Stromal cell of bone marrow (primary cell): ENCODE measurements at places on chromosomes 2 and 18.

DNA sequence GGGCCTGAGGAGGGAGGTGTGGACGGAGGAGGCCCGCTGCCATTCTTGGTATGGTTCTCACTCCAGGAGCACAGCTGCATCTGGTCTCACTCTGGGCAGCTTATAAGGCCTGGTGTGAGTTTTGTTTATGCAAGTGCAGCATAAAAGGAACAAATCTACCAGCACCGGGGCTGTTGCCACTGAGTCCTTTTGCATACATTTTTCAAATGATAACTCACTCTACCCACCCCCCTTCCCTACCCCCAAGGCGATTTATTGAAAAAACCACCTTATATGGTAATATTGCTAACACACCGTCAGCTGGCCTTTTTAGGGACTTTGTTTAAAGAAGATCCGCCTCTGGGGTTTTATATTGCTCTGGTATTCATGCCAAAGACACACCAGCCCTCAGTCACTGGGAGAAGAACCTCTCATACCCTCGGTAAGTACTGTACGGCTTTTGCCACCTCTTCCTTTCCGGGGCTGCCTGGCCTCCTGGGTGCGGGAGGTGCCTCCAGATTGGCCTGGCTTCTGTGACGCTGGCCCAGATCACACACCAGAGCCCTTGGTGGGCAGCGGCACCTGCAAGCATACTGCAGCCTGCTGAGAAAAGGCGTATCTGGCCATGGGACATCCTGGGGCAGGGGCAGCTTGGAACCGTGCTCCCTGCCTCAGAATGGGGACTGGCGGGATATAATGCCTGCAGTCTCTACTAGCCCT, at the start of gene ACTG2:
TSS of gene ACTG2 (plus strand) at position 378 of the 699 bp plus-strand sequence. CDS start 8,304 bp downstream, outside the sequence.
- DNase-seq: no peak

DNA sequence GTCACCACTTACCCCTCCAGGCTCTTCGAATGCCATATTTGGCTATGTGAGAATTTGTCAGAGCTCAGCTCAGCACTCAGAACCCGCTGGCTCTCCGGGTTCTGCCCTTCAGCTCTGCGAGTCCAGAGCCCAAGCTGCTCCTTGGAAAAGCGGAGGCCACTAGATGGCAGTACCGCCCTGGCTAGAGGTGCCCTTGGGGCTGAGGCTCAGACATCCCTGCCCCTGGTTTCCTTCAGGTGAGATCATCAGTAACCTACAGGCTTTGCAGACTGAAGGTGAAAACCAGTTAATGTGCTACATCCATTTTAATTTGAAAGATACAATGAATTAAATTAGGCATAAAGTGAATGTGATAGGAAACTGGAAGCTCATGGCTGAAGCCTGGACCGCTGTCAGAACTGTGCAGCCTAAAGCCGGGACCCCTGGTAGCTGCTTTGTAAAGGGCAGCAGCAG, 285.6 kb downstream of the AGAP1 start:
- DNase-seq: peak; percentile 32

- DNase-seq: no peak
Measured at GRCh38 chr18:70195014-70195614, 10.4 kb downstream of the RTTN start.

- no peak for DNase-seq
Measured at GRCh38 chr2:240959941-240960308, 38.5 kb upstream of the SNED1 start.

- DNase-seq: no peak
Measured at GRCh38 chr18:21662581-21662980, 42.0 kb downstream of the ABHD3 start.
